Stimulated activated CD8-positive, alpha-beta memory T cell treated with anti-CD3 and anti-CD28 coated beads, Interleukin-7, amount 100 ng/mL, for 1 hour (primary cell): ENCODE measurements at places on chromosomes 3 and 15.

- DNase-seq = no peak
Observed at GRCh38 chr3:12569836-12570235, 12.9 kb downstream of the MKRN2 start.

GRCh38 chr3:180306691-180307090 is 270.0 kb upstream of the PEX5L start:
- DNase-seq = no peak

GRCh38 chr3:124296406-124296805 is 304.5 kb upstream of the ROPN1 start:
- DNase-seq = no peak

- DNase-seq = no peak
Observed at GRCh38 chr15:68028888-68029207, 25.3 kb upstream of the PIAS1 start.

DNA sequence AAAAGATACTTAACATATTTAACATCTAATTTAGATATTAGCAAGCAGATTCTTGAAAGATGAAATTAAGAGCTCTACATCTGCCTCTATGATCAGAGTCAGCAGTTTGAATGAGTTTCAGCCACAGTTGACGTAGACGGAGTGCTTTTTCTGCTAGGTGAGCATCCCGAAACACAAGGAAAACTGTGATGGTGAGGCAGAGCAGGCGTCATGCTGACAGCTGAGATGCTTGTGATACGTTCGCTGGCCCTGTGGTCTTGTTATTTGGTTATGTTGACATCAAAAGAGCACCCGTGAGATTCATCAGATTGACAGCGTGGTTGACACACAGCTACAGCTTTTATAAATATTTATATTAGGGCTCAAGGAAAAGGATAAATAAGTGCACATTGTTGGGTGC is 19.6 kb upstream of the GOLGA8B start:
- no peak for DNase-seq

DNA sequence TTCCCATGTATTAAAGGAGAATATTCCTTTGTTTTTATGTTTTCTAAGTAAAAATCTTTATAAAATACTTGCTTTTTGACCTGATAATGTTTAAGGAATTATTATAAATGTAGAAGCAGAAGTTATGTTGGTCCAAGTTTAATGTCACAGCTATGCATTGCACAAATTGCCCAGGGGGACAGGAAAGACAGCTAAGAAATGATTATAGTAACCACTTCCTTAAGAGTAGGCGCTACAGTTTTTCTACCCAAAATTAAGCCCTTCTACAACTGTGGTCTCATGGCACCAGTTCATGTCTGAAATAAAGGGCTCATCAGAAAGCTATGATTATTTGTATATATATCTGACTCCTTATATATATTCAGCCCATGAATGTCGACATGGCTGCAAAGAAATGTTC is 176.4 kb downstream of the GBE1 start:
- no peak for DNase-seq

DNA sequence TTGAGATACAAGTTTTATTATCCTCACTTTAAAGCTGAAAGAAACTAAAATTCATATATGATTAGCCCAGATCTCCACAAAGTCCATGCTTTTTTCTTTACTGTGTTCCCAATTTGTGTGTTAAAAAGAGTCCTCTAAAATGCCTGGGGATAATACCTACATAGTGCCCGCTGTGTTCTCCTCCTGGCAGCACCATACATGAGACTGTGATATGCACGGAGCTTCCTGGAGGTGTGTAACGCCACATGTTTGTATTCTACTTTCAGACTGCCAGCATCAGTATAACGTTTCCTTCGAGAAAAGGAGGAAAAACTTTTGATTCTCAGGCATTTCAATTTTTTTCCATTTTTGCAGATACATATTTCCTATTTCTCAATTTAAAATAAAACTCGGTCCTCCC is 273.3 kb upstream of the TGFBR2 start:
- DNase-seq = no peak

DNA sequence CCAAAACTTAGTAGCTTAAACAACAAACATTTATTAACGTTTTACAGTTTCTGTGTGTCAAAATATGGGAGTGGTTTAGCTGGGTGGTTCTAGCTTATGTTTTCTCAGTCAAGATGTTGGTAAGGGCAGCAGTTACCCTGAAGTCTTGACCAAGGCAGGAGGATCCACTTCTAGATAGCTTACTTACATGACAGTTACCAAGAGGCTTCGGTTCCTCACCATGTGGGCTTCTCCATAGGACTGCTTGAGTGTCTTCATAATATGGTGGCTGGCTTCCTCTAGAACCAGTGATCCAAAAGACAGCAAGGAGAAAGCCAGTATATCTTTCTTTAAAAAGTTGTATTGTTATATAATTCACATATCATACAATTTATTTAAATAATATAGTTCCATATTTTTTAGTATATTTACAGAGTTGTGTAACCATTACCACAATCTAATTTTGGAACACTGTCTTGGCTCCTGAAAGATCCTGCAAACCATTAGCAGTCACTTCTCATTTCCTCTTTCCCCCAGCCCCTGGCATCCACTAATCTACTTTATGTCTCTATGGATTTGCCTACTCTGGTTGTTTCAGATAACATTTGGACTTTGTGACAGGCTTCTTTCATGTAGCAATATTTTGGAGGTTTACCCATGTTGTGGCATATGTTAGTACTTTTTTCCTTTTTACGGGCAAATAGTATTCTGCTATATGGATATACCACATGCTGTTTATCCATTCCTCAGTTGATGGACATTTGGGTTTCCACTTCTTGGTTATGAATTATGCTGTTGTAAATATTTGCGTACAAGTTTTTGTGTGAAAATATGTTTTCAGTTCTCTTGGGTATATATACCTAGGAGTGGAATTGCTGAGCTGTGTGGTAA is 33.3 kb downstream of the MAPK6 start:
- no peak for DNase-seq

DNA sequence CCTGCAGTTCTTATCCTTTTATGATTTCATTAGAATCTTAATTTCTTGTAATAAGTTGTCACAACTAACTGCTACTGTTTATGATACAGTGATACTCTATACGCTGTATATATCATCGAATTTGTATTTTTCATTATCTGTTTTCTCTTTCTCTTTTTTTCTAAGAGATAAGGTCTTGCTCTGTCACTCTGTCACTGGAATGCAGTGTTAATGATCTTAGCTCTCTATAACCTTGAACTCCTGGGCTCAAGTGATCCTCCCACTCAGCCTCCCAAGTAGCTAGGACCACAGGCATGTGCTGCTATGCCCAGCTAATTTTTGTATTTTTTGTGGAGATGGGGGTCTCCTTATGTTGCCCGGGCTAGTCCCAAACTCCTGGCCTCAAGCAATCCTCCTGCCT is 14.8 kb downstream of the APH1B start:
- no peak for DNase-seq

GRCh38 chr3:10574101-10574620 is 68.8 kb upstream of the ATP2B2 start:
- DNase-seq = no peak

GRCh38 chr3:35500641-35501350 is 138.5 kb upstream of the ARPP21 start:
- no peak for DNase-seq

DNA sequence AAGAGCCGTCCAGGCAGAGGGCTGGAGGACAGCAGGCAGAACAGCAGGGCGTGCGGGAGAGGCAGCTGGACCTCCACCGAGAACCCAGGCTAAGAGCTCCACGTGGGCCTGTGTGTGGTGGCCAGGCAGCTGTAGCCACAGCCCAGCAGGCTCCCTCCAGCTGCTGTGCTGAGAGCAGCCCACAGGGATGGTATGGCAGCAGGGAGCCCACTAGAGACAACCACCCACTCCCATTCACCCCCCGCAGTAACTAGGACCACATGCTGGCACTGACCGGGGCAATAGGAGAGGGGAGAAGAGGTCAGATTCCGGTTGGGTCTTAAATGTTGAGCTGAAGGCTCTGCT is 25.6 kb upstream of the MUSTN1 start:
- no peak for DNase-seq

GRCh38 chr3:127671523-127672428 is 976 bp upstream of the ABTB1 start:
- DNase-seq = no peak

DNA sequence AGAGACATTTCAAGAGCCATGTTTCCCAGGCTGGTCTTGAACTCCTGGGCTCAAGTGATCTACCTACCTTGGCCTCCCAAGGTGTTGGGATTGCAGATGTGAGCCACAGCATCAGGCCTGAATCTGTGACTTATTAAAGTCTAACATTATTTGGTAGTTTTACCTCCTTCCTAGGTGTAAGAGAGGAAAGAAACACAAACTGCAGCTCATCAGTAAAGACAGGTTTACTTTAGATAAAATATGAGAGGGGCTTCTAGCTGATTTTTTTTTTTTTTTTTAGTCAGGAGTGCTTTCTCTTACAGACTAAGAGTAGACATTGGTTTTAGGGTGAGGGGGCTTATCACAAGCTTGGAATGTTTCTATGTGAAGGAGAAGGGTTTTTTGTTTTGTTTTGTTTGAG is 63.9 kb upstream of the RNU6-1 start:
- no peak for DNase-seq

DNA sequence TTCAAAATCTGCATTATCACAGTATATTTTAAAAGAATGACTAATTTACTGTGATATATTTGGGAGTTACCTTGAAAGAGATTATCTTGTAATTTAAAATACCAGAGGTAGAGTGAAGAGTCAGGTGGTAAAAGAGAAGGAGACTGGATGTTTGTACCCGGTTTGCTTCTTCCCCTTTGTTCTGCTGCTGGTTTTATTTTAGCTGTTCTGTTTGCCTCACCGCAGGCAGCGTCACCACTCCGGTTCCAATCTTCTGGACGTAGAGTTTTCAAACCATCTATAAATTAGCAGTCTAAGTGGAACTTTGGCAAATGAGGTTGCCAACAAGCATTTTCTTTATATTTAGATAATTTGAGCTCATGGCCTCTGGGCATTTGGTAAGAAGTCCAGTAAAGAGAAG is 38.2 kb downstream of the PPARG start:
- DNase-seq = no peak

- no peak for DNase-seq
Observed at GRCh38 chr3:45821127-45821526, 20.8 kb downstream of the LZTFL1 start.

DNA sequence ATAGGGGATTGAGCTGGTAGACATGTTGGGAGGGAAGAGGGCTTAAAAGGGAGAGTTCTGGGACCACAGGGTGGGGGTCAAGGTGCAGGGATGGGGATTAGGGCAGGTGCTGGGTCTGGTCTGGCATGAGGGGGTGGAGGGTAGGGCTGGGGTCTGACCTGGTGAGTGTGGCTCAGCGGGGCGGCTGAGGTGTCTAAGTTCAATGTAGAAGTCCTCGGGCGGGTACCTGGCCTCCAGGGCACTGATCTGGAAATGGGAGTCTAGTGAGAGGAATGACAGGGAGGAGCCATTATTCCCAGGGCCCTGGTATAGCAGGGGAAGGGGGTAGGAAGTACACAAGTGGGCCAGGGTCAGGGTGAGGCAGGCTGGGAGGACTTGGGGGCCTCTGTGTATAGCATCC is 39.6 kb downstream of the RAB11A start:
- no peak for DNase-seq

DNA sequence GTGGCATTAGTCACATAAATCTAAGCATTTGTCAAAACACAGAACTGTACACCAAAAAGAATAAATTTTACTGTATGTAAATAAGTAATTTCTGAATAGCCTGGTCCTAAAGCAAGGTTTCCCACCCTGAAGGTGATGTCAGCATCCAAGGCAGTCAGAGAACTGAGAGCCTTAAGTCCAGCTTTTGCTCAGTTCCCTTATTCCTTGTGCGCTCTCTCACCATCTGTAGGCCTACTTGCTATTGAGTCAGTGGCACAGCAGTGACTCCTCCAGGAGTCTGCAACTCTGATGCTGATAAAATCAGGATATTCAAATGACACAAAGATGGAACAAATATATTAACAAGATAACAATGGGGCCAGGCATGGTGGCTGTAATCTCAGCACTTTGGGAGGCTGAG is 22.3 kb downstream of the VPS39 start:
- DNase-seq = no peak

- DNase-seq = no peak
Observed at GRCh38 chr3:24963762-24964625, 464.1 kb upstream of the RARB start.

DNA sequence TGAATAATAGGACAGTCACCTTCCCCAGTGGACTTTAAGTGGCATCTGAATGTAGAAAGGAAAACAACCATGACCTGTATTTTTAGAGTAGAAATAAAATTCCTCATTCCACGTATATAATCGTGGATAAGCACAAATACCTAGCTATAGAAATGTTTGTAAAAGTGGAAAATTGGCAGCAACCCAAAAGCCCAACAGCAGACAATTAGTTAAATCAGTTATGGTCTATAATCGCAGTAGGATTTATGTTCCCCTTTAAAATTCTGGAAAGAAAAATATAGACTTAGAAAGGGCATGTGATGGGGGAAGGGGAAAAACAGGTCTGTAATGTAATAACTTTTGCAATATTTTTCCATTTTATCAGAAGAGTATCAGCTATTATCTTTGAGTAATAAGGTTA is 241.9 kb upstream of the ST8SIA2 start:
- no peak for DNase-seq

- no peak for DNase-seq
Observed at GRCh38 chr3:12588039-12589009, 31.4 kb downstream of the MKRN2 start.

DNA sequence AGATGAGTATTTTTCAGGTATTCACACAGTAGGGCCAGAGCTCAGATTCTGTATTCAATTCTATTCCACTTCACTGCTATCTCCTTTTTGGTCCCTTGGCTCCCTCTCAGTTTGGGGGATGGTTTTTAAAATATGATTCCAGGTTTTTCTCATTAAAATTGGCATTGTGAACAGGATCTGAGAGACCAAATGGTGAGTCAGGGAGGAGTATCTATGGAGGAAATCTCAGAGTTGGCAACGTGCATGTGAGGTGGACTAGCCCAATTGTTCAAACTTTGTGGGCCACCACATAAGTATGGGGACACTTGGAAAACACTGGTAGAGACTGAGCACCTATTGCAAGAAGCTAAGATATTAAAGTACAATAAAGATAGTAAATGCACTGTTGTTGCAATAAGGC is 53.9 kb upstream of the TTC14 start:
- DNase-seq = no peak

DNA sequence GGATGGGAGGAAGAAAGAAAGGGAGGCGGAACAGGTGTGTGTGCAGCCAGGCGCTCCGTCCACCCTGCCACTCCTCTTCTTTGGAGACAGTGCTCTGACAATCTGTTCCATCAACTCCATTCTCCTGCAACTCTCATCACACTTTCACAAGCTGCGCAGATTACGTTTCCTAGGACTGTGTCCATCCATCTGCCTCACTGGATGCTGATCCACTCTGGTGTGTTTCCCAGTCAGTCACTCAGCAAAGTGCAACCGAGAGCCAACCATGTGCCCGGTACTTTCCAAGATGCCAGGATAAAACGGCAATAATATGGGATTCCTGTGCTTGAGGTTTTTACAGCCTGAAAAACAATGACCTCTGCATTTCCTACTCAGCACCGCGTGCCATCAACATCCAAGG is 59.6 kb downstream of the SLC12A8 start:
- DNase-seq = no peak
